Effector memory CD8-positive, alpha-beta T cell (primary cell): ENCODE measurements at places on chromosomes 1 and 21.

- H3K4me1 ChIP-seq = no peaks in the 10 kb centered on the region
- no peak overlapping the region for H3K27ac ChIP-seq
- no peak for DNase-seq
- H3K27me3 ChIP-seq = no peaks in the 10 kb centered on the region
- H3K4me3 ChIP-seq = no peak overlapping the region
These were observed 57.8 kb downstream of the MROH9 start for GRCh38 chr1:170993151-170993550.

DNA sequence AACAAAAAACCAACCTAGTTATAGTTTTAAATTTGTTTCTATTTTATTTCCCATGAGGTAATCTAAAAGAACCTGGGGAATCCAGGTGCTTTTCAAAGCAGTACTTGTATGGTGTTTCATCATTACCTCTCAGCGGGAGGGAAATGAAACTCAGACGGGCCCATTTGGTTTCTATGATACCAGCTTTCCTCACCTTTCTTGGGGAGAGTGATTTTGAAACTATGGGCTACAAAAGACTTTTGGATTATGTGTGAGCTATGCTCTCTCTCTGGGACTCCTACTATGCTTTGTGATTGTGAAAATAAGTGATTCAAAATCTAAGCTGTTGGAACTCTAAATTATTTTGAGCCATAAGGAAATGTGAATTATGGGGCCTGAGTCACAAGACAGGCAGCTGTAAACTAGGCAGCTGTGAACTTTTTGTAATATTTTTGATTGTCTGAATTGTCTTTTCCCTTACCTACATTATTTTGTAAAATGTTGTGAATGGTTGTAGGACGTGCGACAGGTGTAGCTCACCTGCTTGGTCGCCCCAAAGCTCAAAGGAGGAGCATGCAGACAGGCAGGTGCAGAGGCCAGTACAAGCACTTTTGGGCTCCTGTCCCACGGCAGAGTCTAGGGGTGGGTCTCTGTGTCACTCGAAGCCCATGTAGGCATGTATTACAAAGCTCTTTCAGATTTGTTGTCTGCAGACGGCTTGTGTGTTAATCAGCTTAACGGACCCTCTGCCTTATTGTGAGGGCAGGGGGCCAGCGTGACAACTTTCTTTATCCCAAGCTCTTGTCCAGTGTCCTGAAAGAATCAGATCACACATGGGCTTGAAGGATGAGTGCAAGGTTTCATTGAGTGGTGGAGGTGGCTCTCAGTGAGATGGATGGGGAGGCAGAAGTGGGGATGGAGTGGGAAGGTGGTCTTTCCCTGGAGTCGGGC is 64.8 kb upstream of the BACH1 start:
- DNase-seq = no peak
- no peak overlapping the region for H3K27ac ChIP-seq
- H3K36me3 ChIP-seq = no peaks in the 10 kb centered on the region
- H3K27me3 ChIP-seq = peaks cover 51% of the 10 kb centered on the region
- peaks cover 7% of the 10 kb centered on the region for H3K4me1 ChIP-seq

GRCh38 chr21:40871099-40871498 is 24.1 kb upstream of the DSCAM start:
- H3K36me3 ChIP-seq = no peaks in the 10 kb centered on the region
- no peak overlapping the region for H3K27ac ChIP-seq
- no peaks in the 10 kb centered on the region for H3K27me3 ChIP-seq
- DNase-seq = no peak
- H3K4me3 ChIP-seq = no peak overlapping the region

- no peak overlapping the region for H3K4me3 ChIP-seq
- no peaks in the 10 kb centered on the region for H3K4me1 ChIP-seq
- DNase-seq = no peak
- H3K27ac ChIP-seq = no peak overlapping the region
These were observed 41.8 kb downstream of the ETS2 start for GRCh38 chr21:38847556-38847955.

DNA sequence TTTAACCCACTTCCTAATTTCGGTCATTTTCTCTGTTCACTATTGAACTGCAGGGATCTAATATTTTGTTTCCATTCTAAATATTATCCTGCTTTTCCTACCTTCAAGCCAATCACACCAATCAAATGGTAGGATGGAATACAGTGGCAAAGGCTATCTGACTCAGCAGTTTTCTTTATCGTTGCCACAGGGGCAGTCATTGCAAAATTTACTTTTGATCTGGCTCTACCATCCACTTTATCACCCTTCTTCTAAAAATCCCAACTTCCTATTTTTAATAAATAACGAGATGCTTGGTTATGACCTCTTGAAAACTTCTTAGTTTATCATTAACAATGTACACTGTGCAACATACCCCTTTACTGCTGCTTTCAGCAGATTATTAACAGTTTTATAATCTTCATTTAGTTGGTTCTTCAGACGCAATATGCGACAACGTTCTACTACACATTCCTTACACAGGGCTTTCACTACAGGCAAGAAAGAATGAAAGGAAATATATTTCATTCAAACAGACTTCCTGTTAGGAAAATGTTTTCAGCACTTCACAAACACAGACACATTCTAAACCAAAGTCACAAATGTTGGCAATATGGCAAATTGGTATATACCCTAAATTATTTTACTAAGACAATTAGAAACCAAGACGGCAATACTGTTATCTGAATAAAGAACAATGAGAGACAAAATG is 52.3 kb upstream of the RAP1GAP start:
- no peaks in the 10 kb centered on the region for H3K4me1 ChIP-seq
- no peaks in the 10 kb centered on the region for H3K27me3 ChIP-seq
- peaks cover 61% of the 10 kb centered on the region for H3K36me3 ChIP-seq
- DNase-seq = no peak
- H3K27ac ChIP-seq = peak overlapping the region; percentile 52
- H3K4me3 ChIP-seq = no peak overlapping the region

- no peak overlapping the region for H3K4me3 ChIP-seq
- H3K4me1 ChIP-seq = no peaks in the 10 kb centered on the region
- no peak for DNase-seq
- no peak overlapping the region for H3K27ac ChIP-seq
- no peaks in the 10 kb centered on the region for H3K36me3 ChIP-seq
These were observed 44.1 kb downstream of the PGBD5 start for GRCh38 chr1:230382001-230382491.

DNA sequence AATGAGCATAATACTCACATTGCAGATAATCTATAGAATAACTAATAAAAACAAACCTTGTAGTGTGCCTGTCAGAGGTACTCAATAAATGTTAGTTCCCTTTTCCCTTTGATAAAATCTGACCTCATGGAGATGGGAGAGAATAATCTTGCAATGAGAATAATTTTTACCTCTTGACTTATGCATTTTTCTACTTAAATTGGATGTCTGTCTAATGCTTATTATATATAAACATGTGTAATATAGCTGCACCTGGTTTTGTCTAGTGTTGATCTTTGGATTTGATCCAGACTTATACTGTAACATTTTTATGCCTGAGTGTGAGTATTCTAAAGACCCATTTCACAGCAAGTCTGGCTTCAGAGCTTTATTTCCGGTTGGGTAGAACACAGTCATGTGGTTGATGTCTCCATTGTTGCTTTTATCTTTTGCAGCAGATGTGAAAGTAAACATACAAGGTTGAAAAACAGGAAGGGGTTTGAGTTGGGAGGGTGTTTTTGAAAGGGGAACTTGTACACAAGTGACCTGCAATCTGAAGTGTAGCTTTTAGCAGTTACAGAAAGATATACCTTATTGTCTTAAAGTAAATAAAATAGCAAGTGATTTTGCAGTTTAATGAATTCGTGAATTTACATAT is 12.4 kb downstream of the EPB41 start:
- H3K27me3 ChIP-seq = no peaks in the 10 kb centered on the region
- DNase-seq = peak; percentile 43
- H3K27ac ChIP-seq = peak overlapping the region; percentile 92
- H3K4me1 ChIP-seq = peaks cover 29% of the 10 kb centered on the region
- H3K36me3 ChIP-seq = peaks cover 10% of the 10 kb centered on the region

DNA sequence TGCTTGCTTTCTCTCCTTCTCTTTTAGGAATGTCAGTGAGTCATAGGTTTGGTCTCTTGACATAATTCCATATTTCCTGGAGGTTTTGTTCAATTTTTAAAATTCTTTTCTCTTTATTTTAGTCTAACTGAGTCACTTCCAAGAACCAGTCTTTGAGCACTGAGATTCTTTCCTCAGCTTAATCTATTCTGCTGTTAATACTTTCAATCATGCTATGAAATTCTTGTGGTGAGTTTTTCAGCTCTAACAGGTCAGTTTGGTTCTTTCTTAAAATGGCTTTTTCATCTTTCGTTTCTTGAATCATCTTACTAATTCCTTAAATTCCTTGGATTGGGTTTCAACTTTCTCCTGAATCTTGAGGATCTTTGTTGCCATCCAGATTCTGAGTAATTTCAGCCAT is 321.0 kb downstream of the PTBP2 start:
- H3K27me3 ChIP-seq = peaks cover 26% of the 10 kb centered on the region
- H3K27ac ChIP-seq = no peak overlapping the region
- peaks cover 4% of the 10 kb centered on the region for H3K36me3 ChIP-seq
- H3K4me3 ChIP-seq = no peak overlapping the region
- no peaks in the 10 kb centered on the region for H3K4me1 ChIP-seq

GRCh38 chr1:9382643-9383491 is 90.2 kb downstream of the SPSB1 start:
- no peak overlapping the region for H3K4me3 ChIP-seq
- peaks cover 21% of the 10 kb centered on the region for H3K27me3 ChIP-seq
- no peaks in the 10 kb centered on the region for H3K4me1 ChIP-seq
- no peak for DNase-seq

- DNase-seq = no peak
- H3K27ac ChIP-seq = no peak overlapping the region
- H3K27me3 ChIP-seq = no peaks in the 10 kb centered on the region
- peaks cover 75% of the 10 kb centered on the region for H3K4me1 ChIP-seq
- no peak overlapping the region for H3K4me3 ChIP-seq
- peaks cover 10% of the 10 kb centered on the region for H3K36me3 ChIP-seq
These were observed 135.5 kb downstream of the TGFBR3 start for GRCh38 chr1:91750398-91750996.

GRCh38 chr1:28792644-28793121 is 19.3 kb upstream of the OPRD1 start:
- no peak overlapping the region for H3K4me3 ChIP-seq
- no peak for DNase-seq
- no peaks in the 10 kb centered on the region for H3K36me3 ChIP-seq
- no peaks in the 10 kb centered on the region for H3K4me1 ChIP-seq

- H3K4me3 ChIP-seq = no peak overlapping the region
- peaks cover 45% of the 10 kb centered on the region for H3K27me3 ChIP-seq
- no peak overlapping the region for H3K27ac ChIP-seq
- H3K4me1 ChIP-seq = peaks cover 2% of the 10 kb centered on the region
These were observed 80.5 kb upstream of the VAMP3 start for GRCh38 chr1:7690496-7691182.

DNA sequence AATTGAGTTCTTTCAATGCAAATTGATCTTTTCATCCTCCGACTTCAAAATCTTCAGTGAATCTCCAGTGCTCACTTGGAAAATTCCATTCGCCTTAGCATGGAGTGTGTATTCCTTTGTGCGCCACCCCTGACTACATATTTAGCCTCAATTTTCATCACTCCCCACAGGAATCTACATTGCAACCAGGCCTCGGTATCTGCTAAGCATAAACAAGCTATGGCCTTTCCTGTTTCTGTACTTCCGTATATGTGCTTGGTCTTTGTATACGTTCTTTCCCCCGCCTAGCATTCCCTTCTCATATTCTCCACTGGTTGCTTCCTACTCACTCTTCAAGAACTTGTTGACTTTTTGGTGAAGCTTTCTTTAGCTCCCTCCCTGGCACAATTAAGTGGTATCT is 470.8 kb downstream of the LMO4 start:
- H3K27me3 ChIP-seq = peaks cover 24% of the 10 kb centered on the region
- DNase-seq = no peak
- no peak overlapping the region for H3K27ac ChIP-seq

- no peak overlapping the region for H3K27ac ChIP-seq
- H3K4me3 ChIP-seq = no peak overlapping the region
- H3K4me1 ChIP-seq = peaks cover 4% of the 10 kb centered on the region
These were observed 226.2 kb downstream of the KIF26B start for GRCh38 chr1:245380790-245381535.

- no peak overlapping the region for H3K27ac ChIP-seq
- H3K4me3 ChIP-seq = no peak overlapping the region
- H3K4me1 ChIP-seq = no peaks in the 10 kb centered on the region
- H3K27me3 ChIP-seq = peaks cover 8% of the 10 kb centered on the region
- no peak for DNase-seq
These were observed 33.4 kb upstream of the RNPC3 start for GRCh38 chr1:103492003-103492625.

GRCh38 chr1:33348194-33348593 is 27.3 kb upstream of the A3GALT2 start:
- H3K4me3 ChIP-seq = peak overlapping the region; percentile 92
- peaks cover 32% of the 10 kb centered on the region for H3K4me1 ChIP-seq
- no peak overlapping the region for H3K27ac ChIP-seq
- H3K27me3 ChIP-seq = no peaks in the 10 kb centered on the region
- H3K36me3 ChIP-seq = peaks cover 17% of the 10 kb centered on the region

- no peak for DNase-seq
- H3K27me3 ChIP-seq = no peaks in the 10 kb centered on the region
- H3K36me3 ChIP-seq = peaks cover 63% of the 10 kb centered on the region
These were observed 14.9 kb upstream of the CENPS start for GRCh38 chr1:10415211-10415930.

DNA sequence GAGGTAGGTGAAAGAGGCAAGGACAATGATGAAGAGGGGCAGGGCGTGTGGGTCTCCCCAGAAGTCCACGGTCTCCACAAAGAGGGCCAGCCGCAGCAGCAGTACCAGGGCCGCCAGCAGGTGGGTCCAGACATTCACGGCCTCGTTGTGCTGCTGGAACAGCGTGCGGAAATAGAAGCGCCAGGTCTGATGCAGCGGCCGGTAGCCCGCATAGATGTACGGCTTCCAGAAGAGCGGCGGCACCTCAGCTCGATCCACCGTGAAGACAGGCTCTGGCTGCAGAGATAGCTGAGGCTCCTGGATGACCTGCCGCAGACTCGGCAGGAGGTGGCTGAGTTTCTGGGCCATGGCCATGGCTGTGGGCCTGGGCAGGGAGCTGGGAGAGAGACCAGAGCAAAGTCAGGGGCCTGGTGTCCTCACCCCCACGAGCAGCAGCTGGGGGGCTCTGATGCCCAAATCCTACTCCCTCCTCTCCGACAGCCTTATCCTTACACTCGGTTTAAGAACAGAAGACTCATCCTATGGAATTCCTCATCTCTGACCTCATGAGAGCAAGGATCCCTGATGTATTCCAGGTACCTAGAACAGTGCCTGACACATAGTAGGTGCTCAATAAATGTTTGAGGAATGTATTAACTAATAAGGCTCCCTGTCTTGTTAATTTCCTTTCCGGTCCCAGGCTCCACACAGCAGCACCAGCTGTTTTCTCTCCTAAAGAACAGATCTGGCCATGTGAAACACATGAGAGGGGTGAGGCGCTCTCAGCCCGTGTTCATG is 4.4 kb upstream of the AUNIP start:
- no peaks in the 10 kb centered on the region for H3K27me3 ChIP-seq
- H3K4me1 ChIP-seq = peaks cover 15% of the 10 kb centered on the region
- no peak for DNase-seq
- H3K36me3 ChIP-seq = peaks cover 7% of the 10 kb centered on the region
- H3K27ac ChIP-seq = no peak overlapping the region
- no peak overlapping the region for H3K4me3 ChIP-seq
